Cortex of kidney (tissue), 1 donor: ENCODE measurements at places on chromosomes 7 and 10.

DNA sequence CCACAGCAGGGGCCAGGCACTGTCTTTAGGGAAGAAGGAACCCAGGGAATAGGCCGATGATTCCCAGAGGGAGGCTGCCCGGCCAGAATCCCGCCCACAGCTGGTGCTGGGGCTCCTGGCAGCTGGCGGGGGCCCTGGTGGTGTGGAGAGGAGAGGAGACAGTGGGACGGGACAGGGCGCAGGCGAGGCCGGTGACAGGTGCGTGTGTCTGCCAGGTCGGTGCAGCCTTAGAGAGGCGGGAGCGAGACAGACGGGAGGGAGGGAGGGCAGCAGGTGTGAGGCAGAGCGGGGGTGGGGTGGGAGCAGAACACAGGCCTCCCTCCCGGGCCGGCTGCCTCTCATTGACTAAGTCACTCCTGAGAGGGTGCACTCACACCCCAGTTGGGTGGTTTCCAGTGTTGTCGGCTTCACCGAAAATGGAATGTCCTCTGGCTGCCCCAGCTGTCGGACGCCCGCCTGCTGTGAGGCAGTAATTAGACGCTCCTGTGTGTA lies 55.2 kb downstream of the ELFN1 start:
- no peak for DNase-seq

- DNase-seq, result no peak
Observed at GRCh38 chr7:77476871-77477270, 60.2 kb upstream of the PTPN12 start.

- no peak for DNase-seq
Observed at GRCh38 chr10:34292675-34293074, 522.4 kb downstream of the PARD3 start.

- no peak for DNase-seq
Observed at GRCh38 chr10:13291061-13291460, 8.8 kb downstream of the PHYH start.

- DNase-seq, result no peak
Observed at GRCh38 chr7:27784399-27785053, 44.6 kb downstream of the TAX1BP1 start.

DNA sequence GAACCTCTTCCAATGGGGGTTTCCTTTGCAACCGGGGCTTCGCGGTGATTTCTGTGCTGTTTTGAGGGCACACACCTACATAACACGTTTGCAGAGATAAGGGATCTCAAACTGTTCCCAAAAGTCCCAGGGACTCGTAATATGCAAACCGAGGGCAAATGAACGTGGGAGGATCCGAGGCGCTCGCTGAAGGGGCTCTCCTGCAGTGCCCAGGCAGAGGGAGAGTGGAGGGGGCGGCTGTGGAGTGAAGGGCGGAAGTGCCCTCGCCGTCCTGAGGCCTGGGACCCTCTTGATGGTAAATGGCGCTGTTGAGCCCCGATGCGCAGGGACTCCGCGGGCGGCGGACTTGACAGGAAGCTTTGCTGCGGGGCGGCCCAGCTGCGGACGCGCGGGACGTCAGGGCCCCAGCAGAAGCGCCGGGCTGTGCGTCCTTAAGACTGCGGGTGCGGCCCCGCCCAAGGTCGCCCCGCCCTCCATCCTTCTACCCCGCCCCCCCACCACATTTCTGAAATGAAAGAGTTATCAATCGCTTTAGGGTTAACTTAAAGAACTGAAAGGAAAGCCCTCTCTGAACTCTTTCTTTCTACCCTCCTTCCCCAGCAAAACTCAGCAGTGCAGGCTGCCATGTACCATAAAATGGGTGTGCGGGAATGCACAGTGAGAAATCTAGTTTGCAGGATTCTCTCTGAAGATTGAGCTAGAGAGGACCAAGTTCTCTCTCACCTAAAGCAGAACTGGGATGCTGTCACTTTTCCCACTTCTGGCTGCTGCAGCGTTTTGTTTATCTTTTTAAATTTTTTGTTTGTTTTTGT lies 151.8 kb upstream of the YAE1 start:
- DNase-seq, result no peak

- no peak for DNase-seq
Observed at GRCh38 chr10:644943-645334, 44.5 kb downstream of the DIP2C start.

DNA sequence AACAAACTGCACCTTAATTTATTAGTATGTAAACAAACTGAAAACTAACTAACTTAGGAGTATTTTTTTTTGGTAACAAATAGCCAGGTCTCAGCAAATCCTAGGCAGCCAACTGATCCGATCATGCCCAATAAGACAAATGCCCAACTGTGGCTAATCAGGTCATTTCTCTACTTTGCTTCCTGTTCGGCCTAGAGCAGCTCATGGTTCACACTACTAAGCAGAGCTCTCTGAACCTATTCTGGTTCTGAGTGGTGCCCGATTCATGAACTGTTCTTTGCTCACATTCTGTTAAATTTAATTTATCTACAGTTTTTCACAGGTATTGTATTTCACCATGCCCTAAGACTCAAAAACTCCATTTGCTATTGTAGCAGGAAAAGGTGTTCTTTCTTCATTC lies 55.1 kb downstream of the CCDC3 start:
- DNase-seq, result no peak

DNA sequence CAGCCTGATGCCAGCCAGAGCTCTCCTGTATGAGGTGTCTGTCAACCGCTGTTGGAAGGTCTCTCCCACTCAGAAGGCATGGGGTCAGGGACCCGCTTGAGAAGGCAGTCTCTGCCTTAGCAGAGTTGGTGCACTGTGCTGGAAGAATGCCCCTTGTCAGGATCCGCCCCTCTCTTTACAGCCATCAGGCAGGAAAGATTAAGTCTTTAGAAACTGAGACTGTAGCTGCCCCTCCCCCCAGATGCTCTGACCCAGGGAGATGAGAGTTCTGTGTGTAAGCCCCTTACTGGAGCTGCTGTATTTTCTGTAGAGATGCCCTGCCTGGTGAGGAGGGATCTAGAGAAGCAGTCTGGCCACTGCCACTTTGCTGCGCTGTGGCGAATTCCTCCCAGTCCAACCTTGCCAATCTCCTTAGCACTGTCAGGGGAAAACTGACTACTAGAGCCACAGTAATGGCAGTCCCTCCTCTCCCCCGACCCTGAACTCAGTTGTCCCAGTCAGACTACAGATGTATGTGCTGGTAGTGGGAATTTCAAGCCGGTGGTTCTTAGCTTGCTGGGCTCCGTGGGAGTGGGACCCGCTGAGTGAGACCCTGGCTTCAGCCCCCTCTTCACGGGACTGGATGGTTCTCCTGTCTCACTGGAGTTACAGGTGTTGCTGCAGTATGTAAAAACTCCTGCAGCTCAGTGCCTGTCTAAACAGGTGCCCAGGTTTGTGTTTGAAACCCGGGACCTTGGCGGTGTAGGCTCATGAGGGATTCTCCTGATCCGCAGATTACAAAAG lies 285.5 kb upstream of the ZWINT start:
- DNase-seq, result no peak

- no peak for DNase-seq
Observed at GRCh38 chr10:88067737-88068136, 204.3 kb downstream of the PTEN start.
